ENCODE measurements at places on chromosomes 6 and 20. TPM values are rescaled to one million over a fixed set of nuclear protein-coding genes. Genes with fewer than 3 reads are reported as not detected.

The CCN5 gene
- 52.0 TPM for polyA plus RNA-seq

The MPIG6B gene
- 1.3 TPM for polyA plus RNA-seq

The MOG gene
- polyA plus RNA-seq = 0.36 TPM

DNA sequence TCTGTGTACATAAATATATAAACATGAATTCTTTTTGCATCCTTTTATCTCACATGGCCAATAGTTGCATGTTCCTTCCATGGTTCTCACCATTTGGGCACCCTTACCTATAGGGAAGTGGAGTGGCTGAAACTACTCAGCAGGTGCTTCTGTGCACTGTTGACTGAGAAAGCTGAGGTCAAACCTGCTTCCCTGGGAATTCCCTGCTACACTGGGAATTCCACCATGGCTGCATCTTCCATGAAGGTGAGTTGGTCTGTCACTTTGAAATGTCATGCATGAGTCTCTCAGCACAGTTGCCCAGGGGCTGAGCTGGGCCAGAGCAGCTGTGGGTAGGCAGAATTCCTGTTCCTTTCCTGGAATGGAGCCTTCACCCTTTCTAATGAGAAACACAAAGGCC lies 193.8 kb upstream of the PRSS16 start:
- DNase-seq = no peak

GRCh38 chr6:154578004-154578559 lies 67.6 kb upstream of the CNKSR3 start:
- no peak for DNase-seq

GRCh38 chr6:87049779-87050178 lies 45.1 kb downstream of the CGA start:
- DNase-seq = no peak

GRCh38 chr20:56157530-56158203 lies 90.9 kb upstream of the MC3R start:
- no peak for DNase-seq

GRCh38 chr6:70130865-70131264 lies 172.0 kb downstream of the COL9A1 start:
- DNase-seq = no peak

- DNase-seq = no peak
These were observed 48.9 kb downstream of the B4GALT5 start for GRCh38 chr20:49664612-49665313.

- DNase-seq = no peak
These were observed 165.4 kb downstream of the QKI start for GRCh38 chr6:163579880-163580295.

DNA sequence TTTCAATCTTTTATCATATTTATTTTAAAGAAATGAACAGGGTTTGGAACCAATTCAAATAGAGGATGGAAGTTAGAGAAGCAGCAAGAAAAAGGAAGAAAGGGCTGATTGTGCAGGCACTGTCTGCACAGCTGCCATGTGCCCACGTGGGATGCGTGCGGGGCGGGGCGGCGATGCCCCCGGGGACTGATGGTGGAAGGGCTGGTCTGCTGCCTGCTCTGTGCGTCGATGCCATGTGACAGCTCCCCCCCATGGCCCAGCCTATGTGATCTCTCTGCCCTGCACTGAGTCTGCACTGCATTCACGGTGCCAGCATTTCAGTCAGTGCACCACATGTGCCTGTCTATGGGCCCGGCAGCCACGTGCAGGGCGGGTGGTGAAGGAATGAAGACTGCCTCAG lies 96.4 kb downstream of the IRF4 start:
- DNase-seq = no peak

- no peak for DNase-seq
These were observed 32.7 kb downstream of the TUBB2B start for GRCh38 chr6:3194535-3195419.

DNA sequence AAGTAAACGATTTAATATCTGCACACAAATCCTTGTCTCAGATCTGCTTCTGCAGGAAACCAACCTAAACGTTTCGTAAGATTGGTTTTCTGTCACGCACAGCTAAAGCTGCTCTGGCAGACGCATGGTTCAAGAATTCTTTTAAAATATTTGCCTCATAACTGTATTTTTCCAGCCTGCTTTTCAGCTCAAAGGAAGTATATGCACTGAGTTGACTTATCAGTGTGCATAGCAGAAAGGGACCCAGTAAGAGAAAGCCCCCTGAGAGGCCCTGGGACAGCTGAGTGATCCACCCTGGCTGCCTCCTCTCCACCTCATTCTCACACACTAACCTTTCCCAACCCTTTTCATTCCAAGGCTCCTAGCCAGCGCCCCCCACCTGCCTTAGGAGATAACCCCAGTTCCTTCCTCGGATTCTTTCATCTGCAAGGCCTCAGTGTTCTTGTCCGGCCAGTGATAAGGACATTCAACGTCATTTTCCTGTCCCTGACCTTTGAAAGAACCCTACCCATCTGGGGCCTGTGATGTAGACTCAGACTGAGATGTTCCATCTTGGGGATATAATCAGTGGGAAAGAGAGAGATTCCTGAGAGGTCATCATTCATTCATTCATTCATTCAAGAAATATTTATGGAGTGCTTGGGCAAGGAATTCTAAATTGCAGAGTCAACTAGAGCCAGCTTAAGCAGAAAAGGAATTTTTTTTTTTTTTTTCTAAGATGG lies 22.4 kb upstream of the SLC9A8 start:
- peak; percentile 81 for DNase-seq

- DNase-seq = no peak
These were observed 66.5 kb upstream of the TENT5A start for GRCh38 chr6:81818901-81819361.

DNA sequence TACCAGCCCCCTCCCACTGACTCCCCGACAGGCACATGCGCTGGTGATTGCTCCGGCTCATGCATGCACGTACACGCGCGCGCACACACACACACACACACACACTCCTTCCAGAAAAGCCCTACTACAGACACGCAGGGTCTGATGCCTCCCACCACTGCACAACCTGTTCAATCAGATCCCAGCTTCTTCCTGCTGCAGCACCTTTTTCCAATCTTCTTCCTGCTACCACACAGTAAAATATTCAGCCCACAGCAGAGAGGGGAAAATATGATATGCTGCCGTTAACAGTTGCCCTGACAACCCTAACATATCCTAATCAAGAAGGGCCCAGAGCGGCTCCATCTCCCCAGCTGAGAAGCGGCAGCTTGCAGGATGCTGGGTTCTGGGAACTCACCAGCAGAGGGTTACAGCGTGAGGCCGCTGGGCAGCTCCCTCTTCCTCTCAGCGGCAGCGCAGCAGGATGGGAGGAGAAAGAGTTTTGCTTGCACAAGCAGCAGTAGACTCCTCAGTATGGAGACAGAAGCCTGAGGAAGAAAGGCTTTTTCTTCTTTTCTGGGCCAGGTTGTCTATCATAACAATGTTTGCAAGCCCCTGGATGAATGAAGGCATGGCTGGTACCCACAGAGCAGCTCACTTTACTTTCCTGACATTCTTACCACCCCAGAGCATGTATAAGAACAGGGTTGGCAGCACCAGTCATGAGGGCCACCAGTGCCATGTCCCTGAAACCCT lies 23.9 kb downstream of the MAP7 start:
- DNase-seq = peak; percentile 75
